ENCODE measurements at places on chromosomes 12 and 14.

- DNase-seq, result no peak
Measured at GRCh38 chr14:21097636-21098075, 799 bp downstream of the ZNF219 start.

DNA sequence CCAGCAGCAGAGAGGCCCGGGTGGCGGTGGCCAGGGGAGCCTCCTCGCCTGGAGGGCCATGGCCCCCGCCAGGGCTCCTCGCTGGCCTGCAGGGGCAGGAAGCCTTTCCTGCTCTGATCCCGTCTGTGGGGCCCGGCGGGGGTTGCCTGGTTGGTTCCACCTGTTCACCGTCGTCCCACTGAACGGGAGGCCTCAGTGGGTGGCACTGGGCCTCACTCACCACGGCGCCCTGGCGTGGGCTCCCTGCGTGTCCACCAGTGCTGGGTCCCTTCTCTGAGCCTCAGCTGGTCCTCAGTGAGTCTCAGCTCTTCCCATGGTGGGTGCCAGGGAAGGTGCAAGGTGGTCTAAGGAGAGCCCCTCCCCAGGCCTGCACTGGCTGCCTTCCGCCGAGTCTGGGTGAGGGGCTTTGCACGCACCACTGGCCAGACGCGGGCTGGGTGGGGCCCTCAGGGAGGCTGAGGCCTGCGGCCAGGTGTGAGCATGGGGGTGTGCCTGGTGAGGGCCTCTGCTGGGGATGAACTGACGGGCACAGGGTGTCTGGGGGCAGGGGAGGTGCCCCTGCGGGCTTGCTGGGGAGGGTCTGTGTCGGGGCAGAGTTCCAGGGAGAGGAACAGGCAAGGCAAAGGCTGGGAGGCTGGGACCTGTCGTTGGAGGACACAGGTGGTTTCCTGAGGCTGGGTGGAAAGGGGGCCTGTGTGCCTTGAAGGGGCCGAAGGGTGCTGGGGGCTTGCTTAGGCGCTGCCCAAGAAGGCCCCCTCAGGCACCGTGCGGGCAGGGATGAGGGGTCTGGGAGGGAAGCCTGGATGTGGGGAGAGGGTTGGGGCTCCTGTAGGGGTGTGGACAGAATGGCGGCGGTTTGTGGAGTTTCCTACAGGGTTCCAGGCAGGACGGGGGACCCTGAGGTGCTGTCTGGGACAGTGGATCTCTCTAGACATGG lies 339.8 kb downstream of the TMEM121 start:
- DNase-seq, result no peak

DNA sequence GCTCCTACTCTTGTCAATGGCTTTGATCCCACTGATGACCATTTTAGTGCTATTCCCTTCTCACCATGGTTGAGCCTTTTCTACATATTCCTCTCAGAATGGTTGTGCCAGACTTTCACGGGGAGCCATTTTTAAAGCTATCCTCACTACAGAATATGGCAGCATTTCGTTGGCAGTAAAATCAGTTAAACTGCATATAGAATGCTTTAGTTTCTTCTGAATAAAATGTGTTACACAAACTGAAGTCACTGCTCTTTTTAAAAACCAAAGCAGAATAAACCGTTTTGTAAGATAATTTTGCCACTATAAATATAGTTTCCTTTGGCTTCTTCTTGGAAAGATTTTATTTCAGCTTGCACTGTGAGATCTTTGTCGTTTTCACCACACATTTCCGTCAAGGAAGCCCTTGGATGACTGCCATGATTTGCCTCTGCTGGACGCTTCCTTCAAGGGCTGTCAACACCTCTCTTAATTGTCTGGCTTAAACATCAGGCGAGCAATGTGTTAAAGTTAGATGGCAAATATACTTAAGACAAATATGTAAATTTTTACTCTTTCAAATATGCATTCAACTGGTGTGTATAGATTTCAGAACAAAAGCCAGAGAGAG lies 624.2 kb downstream of the DIO2 start:
- DNase-seq, result no peak

DNA sequence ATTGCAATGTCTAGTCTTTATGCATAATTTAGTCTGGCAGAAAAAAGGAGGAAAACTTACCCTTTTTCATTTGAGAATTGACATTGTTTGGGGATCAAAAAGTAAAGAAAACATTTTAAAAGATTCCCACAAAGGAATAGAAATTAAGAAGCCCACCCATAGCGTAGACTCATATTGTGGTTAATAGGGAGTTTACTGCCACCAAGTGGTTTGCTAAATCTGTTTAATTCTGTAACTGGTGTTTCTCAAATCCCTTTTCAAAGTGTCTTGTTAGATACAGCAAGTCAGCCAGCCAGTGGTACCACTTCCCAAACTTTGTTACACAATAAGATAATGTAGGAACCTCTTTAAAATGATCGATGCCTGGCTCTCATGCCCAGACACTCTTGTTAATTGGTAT lies 180.3 kb downstream of the IPO8 start:
- peak; percentile 20 for DNase-seq

DNA sequence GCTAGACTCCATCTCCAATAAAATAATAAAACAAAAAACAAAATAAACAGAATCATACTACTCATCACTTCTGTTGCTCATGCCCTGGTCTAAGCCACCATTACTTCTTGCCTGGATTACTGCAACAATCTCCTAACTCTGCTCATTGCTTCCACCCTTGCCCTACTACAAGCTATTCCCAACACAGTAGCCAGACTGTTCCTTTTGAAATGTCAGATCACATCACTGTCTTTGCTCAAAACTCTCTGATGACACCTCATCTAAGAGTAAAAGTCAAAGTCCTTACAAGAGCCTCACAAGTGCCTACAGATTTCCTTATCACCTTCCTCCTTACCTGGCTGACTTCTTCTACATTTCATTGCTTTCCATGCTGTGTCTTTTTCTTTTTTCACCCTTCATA lies 10.0 kb downstream of the FBXO33 start:
- no peak for DNase-seq

- no peak for DNase-seq
Measured at GRCh38 chr14:100446572-100446971, 123.4 kb downstream of the SLC25A47 start.

DNA sequence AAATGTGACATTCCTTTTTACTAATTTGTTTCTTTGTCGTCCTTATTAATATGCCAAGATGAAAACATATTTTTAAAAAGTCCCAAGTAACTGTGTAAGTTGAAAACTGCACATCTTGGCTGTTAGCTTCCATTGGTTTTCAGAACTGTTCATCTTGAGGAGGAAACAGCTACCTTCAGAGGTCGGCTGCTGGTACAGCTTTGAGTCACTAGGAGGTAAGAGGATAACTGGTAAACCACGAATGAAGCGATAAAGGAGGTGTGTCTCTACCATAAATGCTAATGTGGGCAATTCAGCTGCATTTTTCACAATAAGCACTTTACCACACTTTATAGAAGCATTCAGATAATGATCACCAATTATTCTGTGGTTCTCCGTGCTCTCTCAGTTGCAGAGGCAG lies 137.5 kb upstream of the KRAS start:
- DNase-seq, result no peak

GRCh38 chr14:102662636-102663430 lies 70.4 kb downstream of the RCOR1 start:
- peak; percentile 36 for DNase-seq

DNA sequence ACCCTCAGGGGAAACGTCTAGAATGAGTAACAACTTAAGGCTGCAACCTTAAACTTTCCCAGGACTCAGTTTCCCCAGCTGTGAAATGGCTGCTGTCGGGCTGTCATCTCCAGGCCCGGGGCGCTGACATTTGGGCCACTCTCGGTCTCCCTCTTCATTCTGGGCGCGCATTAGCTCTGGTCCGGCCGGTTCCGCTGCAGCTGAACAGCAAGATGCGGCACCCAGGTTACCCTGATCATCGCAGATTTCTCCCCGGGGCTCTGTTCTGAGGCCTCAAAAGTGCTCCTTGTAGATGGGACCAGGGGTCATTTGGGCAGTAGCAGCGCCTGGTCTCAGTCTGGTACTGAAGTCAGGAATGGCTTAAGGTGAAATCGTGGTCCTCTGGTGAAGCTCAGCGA lies 890 bp upstream of the BCL7A start:
- DNase-seq, result no peak

- DNase-seq, result no peak
Measured at GRCh38 chr14:74551001-74551400, 57.4 kb downstream of the ISCA2 start.

DNA sequence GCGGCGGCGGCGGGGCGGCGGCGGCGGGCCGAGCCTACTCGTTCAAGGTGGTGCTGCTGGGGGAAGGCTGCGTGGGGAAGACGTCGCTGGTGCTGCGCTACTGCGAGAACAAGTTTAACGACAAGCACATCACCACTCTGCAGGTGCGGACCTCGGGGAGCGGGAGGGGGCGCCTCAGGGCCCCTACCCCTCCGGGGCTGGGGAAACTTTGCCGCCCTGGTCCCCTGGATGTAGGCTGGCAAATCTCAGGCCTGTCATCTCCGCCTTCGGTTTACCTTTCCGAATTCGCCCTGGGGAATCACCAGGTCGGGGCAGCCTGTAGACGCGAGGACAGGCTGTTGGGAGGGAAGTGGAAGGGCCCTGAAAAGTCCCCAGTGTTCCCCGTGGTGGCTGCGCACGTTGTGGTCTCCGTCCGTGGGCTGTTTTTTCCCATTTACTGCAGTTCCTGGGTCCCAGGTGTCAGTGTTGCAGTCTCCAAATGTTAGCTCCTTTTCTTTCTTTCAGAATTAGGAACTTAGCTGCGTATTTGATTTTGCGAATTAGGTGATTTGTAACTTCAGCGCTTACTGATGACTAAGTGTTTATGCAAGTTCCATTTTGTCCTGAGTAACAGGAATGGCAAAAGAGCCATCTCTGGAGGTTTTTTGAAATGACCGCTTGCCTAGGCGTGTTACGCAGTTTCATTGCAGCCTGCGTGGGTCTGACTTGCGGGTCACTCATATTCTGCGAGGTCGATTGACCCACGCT lies 656 bp downstream of the RAB21 start:
- DNase-seq, result peak; percentile 63

GRCh38 chr12:41737423-41737822 lies 407.3 kb downstream of the GXYLT1 start:
- no peak for DNase-seq

DNA sequence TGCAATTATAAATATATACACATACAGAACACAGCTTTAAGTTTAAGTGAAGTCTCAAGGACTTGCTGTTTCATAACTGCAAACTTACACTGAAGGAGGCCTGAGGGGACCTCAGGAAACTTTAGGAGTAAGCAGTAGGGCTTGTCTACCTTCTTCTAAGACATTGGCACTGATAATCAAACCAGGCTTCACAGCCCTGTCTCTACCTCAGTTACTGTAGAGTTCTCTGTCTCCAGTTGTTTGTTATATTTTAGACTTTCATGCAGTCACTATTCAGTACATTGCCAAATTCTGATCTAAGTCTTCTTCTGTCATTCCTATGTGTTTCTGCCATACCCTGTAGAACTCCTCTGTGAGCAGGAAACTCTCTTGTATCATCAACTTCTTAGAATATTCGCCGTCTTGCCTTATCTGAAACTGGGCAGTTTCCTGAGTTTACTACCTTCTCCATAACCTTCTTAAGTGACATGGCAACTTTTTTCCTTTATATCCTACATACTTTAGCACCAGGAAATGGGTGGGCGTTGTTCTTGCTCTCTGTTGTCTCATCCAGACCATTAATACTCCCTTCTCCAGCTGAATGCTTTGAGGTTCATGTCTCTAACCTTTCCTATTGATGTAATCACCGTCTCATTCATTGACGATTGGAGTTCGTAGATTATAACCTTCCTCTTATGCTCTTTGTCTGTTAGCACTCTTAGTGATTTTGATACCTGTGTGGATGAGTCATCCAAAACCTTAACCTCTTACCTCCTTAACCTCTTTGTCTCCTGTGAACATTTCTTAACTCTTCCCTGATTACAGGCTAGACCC lies 11.4 kb downstream of the APAF1 start:
- DNase-seq, result no peak

DNA sequence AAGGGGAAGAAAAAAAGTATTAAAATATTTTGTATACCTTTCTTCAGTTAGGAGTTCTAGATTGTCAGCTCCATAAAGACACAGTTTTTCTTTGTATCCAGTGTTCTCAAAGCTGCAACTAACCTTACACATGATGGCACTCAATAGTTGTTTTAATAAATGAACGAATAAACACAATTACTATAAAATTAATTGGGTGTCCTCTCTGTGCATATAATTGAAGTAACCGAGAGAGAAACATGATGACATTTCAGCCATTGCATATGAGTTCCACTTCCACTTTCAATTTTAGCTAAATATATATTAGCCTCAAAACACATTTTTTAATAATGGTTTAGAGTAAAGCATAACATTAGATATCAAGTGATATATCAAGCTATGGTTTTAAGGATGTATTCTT lies 671.2 kb downstream of the LRFN5 start:
- no peak for DNase-seq

- DNase-seq, result no peak
Measured at GRCh38 chr14:81435391-81436295, 35.5 kb upstream of the STON2 start.

GRCh38 chr12:49683599-49684309 lies 23.5 kb downstream of the FMNL3 start:
- DNase-seq, result no peak

- no peak for DNase-seq
Measured at GRCh38 chr14:89493406-89493805, 76.4 kb upstream of the FOXN3 start.

- DNase-seq, result peak; percentile 45
Measured at GRCh38 chr12:48029491-48030172, 25.4 kb upstream of the COL2A1 start.

- peak; percentile 51 for DNase-seq
Measured at GRCh38 chr12:14185427-14186192, 179.9 kb upstream of the ATF7IP start.

- DNase-seq, result no peak
Measured at GRCh38 chr14:28772613-28773012, 6.0 kb downstream of the FOXG1 start.

DNA sequence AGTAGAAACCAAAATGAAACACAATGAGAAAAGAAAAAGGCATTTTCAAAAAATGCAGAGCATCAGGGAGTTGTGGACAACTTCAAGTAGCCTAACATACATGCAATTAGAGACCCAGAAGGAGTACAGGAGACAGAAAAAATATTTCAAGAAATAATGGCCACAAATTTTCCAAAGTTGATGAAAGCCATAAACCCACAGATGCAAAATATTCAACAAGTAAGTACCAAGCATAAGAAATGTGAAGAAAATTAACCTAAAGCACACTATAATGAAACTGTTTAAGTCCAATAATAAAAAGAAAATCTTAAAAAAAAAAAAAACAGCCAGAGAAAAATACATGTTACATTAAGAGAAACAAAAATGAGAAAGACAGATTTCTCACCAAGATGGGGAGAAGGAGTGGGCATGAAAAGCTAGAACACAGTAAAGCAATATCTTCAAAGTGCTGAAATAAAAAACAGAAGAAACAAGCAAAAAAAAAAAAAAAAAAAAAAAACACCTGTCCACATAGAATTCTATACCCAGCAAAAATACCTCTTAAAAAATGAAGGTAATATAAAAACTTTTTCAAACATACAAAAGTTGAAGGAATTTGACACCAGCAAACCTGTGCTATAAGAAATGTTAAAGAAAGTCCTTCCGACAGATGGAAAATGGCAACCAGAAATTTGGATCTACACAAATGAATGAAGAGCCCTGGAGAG lies 77.1 kb downstream of the PRKAB1 start:
- DNase-seq, result no peak

GRCh38 chr12:81296556-81297305 lies 218.9 kb downstream of the ACSS3 start:
- DNase-seq, result peak; percentile 1

GRCh38 chr12:46108721-46109120 lies 118.3 kb upstream of the SCAF11 start:
- DNase-seq, result no peak

Measured in NB4 (cell line).